ENCODE measurements at places on chromosomes 16 and 17. TPM values are rescaled to one million over a fixed set of nuclear protein-coding genes. Genes with fewer than 3 reads are reported as not detected.

ARL4D gene
- 13.3 TPM for total RNA-seq

SLC12A3 gene
- total RNA-seq: 0.11 TPM

PERCC1 gene
- total RNA-seq: not detected

KRTAP9-4 gene
- not detected for total RNA-seq

OTOP2 gene
- total RNA-seq: not detected

GRCh38 chr17:3474212-3474611, 1.6 kb upstream of the ASPA start:
- peak; percentile 9 for DNase-seq

- no peak for DNase-seq
Observed at GRCh38 chr16:85090873-85091521, 21.3 kb downstream of the CIBAR2 start.

GRCh38 chr17:81058263-81058871, 23.4 kb downstream of the BAIAP2 start:
- no peak for DNase-seq

- DNase-seq: no peak
Observed at GRCh38 chr17:44795421-44795820, 34.7 kb downstream of the GJC1 start.

GRCh38 chr17:50311483-50311882, 34.4 kb upstream of the XYLT2 start:
- no peak for DNase-seq

DNA sequence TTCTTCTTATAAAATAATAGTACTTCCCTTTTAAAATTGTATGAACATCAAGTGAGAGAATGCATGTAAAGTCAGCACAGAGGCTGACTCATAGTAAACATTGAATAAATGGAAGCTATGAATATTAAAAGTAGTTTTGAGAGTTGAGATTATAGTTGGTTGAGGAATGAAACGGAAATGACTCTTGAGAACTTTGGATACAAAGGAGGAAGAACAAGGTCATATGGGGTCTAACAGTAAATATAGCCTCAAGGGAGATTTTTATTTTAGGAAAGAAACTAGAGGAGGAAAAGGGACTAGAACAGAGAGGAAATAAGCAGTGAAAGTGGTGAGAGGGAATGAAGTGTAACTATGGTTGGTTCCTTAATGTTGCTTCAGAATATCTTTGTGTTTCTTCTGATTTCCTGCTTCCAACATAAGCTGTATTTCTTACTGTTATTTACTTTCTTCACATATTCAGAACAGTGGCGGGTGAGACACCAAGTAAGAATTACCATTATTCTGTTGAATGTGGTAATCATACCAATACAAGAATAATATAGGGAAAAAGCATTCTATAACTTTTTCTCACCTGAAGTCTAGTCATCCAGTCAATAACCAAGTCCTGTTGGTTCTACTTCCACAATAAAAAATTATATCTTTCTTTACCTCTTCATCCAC, 165.1 kb downstream of the CHD9 start:
- DNase-seq: no peak

DNA sequence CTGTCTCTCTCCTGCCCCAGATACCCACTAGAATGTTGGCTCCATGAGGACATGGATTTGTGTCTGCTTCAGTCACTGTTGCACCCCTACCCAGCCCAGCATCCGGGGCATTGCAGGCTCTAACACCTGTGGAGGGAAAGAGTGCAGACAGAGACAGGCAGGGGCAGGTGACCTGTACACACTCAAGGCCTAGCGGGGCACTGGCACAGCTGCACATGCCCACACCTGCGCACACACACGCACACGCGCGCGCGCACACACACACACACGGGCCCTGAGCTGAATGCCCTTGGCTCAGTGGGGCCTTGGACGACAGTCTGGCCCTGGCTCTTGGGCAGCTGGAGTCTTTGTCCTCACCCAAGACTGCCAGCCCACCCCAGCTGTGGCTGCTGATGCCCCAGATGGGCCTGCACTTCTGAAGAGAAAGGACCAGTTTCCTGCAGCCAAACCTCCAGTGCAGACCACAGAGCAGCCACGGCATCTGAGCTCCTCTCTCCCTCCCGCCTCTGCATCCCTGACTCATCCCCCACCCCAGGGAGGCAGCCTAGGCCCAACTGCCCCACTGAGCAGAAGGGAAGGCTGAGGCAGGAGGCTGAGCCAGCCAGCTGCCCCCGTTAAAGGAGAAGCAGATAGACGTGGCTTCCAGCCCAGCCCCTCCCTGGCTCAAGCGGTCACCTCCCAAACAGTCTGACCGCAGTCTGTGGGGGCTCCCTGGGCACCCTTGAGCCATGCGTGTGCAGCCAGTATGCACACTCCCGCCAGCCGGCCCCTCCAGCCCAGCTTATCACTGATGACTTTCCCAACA, 12.3 kb upstream of the RAI1 start:
- DNase-seq: no peak
